Left lung (tissue), 14 donors: ENCODE measurements at places on chromosomes 16 and 17. TPM values are rescaled to one million over a fixed set of nuclear protein-coding genes. Genes with fewer than 3 reads are reported as not detected.

DNA sequence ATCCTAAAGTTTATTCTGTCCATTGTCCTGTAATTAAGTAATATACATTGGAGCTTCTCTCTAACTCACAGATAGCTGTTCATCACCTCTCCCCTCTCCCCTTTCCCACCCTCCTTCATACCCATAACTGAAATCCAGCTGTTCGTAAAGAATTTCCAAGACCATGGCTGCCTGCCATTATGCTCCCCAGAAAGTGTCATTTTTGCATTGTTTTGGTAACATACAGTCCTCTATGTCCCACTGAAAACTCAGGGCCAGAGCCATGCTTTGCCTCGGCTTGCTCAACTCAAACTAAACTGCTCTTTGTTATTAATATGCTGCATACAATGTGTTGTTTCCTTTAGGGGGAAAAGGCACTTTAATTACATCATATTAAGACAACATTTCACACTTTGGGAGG lies 132.0 kb downstream of the MRTFB start:
- DNase-seq: peak; percentile 31

DNA sequence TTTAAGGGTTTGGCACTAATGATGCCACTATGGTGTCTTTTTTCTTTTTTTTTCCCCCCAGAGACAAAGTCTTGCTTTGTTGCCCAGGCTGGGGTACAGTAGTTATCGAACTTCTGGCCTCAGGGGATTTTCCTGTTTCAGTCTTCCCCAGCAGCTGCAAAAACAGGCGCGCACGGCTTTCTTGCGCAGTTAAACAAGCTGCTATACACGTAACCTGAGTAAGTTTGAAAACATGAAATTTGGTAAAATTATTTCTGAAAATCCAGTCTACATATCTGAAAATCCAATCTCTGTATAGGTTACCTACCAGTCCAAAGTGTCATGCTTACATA lies 11.8 kb downstream of the TEX14 start:
- DNase-seq: no peak

The ZSCAN10 gene
- not detected for polyA plus RNA-seq

GRCh38 chr16:85901773-85902365 lies 2.9 kb downstream of the IRF8 start:
- DNase-seq: no peak

- no peak for DNase-seq
Observed at GRCh38 chr16:24520983-24521382, 18.4 kb upstream of the RBBP6 start.
